ENCODE measurements at places on chromosomes 6 and 20. TPM values are rescaled to one million over a fixed set of nuclear protein-coding genes. Genes with fewer than 3 reads are reported as not detected.

FOXQ1 gene
- total RNA-seq = 0.42 TPM

FAM50B gene
- total RNA-seq = 4.4 TPM

HFE gene
- 1.3 TPM for total RNA-seq

TBX18 gene
- total RNA-seq = 1.4 TPM

KCNQ2 gene
- not detected for total RNA-seq

MUCL3 gene
- not detected for total RNA-seq

REM1 gene
- total RNA-seq = 1.1 TPM

GRCh38 chr6:158536891-158537798, 22.7 kb upstream of the TMEM181 start:
- DNase-seq = no peak

DNA sequence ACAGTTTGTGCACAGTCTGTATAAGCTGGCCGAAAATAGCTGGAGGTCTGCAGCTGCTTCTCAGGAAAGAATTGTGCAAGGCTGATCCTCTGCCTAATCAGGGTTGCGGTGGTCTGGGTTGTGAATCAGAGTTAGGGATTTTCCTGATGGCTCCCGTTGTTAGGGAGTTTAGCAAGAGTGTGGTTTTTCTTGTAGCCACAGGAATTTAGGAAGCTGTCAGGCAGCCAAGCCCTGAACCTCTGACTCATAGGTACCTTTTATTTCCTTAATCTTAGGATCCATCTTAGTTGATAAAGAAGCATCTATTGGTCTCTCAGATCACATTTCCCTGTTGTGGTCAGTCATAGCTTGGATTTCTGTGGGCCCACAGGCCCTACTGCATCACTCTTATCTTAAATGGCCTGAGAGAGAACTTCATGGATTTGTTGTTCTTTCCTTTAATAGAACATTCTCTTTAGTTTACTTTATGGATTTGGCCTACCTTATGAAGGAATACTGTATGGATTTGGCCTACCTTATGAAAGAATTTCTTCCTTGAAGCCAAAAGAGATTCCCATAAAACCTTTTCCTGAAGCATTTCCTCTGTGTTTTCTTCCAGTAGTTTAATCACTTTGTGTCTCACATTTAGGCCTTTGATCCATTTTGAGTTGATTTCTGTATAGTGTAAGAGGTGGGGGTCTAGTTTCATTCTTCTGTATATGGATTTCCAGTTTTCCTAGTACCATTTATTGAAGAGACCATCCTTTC, 10.3 kb downstream of the KIF25 start:
- DNase-seq = no peak

GRCh38 chr6:118714756-118715155, 63.4 kb upstream of the CEP85L start:
- DNase-seq = no peak

- no peak for DNase-seq
These were observed 42.0 kb downstream of the IRAK1BP1 start for GRCh38 chr6:78909391-78909790.

- no peak for DNase-seq
These were observed 28.4 kb upstream of the ARMH2 start for GRCh38 chr6:24827162-24827561.

DNA sequence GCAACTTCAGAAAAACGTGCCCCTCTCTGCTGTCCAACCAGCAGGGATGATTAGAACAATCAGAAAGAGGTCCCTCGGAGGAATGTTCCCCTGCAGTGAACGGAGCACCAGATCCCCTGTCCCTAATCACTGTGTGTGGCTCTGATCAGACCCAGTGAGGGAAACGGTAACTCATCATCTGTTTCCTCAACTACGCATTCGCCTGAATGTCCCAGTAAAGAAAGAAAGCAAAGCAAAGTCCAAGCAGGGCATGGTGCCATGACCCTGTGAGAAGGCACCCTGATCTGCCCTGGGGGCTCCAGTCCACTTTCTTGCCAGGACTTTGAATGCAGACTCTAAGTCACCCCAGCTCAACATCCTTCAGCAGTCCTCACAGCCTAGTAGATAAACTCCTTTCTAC, 149.2 kb downstream of the LY86 start:
- DNase-seq = no peak

DNA sequence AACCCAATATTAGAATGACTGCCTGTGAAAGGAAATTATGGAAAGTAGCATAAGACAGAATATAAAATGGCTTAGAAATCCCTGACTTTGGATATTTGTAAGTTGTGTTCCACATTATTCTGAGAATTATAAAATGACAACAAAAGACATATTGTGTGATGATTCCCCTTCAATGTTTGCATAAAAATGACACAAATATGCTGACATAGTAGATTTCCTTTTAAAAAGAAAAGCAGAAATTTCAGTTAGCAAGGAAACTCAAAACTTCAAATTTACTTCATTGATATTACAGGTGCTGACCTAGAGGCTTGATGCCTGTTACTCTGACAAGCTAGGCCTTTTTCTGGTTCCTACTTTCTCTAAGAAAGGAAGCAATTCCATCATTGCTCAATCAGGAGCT, 816.9 kb upstream of the HS3ST5 start:
- no peak for DNase-seq

- DNase-seq = no peak
These were observed 7.7 kb upstream of the BACH2 start for GRCh38 chr6:90304308-90304707.

GRCh38 chr6:34005901-34006531, 139.9 kb downstream of the GRM4 start:
- DNase-seq = no peak

DNA sequence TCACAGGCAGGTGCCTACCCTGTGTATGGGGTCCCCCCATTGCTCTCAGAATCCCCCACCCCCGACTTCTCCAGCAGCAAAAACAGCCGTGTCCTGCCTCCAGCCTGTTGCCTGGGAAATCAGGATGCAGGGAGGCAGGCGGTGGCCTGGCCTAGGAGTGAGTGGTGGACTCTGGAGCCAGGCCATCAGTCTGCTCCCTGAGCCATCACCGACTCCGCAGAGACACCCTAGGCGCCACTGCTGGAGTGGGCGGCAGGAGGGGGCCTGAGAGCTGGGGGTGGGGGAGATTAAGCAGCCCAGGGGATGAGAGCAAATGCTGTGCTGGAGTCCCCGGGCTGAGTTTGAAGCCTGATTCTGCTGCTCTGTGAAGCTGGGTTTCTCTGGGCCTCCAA, 93.2 kb downstream of the CD40 start:
- no peak for DNase-seq

DNA sequence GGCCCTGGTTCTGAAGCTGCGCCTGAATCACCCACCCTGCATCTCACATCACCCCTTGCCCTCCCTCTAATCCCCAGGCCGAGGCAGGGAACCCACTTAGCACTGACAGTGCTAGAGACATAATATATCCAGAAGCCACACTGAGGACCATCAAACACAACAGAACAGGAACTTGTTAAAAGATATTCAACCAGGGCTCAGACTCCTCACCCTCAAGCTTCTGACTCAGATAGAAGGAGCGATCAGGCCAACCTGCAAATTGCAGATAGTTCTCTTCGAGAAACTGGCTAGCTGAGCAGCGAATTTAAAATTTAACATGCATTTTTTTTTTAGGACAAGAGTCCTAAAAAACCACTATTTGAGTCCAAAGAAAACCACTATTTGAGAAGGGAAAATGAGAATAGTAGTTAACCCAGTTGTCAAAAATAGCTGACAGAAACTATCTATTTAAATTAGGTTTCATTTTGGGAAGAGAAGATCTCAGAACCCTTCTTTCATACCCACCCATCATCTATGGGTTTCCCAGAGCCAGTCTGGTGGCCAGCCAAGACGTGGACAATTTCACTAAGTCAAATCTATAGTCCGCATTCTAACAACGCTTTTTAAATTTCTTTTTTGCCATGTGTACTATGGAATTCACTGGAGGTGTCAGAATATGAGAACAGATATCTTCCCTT, 95.6 kb downstream of the OPRM1 start:
- no peak for DNase-seq

GRCh38 chr6:106098383-106099234, 12.5 kb downstream of the PRDM1 start:
- peak; percentile 28 for DNase-seq

DNA sequence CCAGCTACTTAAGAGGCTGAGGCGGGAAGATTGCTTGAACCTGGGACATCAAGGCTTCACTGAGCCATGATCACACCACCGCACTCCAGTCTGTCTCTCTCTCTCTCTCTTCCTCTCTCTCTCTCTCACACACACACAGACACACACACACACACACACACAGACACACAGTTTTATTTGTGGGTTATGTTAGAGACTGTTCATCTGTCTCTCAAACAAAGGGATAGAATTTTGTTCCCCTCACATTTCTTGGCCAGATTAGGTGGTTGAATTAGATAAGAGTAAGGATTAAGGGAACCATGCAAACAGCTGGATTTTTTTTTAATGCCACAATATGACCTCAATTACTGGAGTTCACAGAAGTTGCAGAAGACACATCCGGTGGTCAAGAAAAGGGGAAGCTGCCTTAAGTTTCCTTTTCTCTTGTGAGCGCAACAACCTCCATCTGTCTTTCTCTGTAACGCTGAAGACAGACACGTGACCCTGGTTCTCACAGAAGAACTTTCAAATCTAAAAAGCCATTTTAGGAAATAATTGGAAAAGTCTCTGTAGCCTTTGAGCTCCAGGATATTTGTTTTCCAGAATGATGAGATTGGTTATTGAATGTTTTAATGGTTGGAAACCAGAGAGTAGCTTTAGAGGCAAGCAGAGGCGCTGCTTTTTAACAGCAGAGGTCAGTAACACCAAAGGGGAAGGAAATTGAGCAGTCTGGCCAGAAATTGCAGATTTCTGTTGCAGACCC, 32.9 kb upstream of the LGSN start:
- DNase-seq = peak; percentile 10

GRCh38 chr6:4935975-4936680, 67.7 kb downstream of the RPP40 start:
- no peak for DNase-seq

DNA sequence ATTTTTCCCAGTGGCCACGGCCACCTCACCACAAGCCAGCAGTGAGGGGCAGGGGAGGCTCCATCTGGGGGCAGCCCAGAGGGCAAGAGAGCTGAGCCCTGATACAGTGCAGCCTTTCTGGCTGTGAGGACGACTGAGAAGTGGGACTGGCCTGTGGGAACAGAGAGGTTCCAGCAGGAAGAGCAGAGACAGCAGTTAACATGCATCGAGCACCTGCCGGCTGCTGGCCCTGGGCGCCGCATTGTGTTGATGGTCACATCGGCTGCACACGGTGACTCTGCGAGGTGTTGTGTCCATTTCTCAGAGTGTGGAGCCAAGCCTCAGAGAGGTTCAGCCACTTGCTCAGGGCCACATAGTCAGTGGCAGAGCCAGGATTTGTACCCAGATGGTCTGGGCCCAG, 9.8 kb downstream of the FOXS1 start:
- DNase-seq = no peak

- no peak for DNase-seq
These were observed 147.4 kb upstream of the MLN start for GRCh38 chr6:33950891-33951889.

- peak; percentile 57 for DNase-seq
These were observed 10.6 kb downstream of the RPS10 start for GRCh38 chr6:34414999-34415858.

DNA sequence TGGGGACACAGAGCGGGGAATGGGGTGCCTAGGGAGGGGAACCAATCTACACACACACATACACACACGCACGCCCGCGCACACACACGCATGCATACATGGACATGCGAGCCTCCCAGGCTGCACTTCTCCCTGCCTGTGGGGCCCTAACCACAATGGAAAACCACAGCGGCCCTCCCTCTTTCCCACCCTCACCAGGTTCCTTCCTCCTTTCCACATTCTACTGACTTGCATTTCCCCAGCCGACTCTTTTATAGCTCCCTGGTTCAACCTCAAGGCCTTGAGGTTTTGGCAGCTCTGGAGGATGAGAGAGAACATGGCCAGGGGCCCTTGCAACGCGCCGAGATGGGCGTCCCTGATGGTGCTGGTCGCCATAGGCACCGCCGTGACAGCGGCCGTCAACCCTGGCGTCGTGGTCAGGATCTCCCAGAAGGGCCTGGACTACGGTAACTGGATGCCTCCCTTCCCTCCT, at the start of gene BPI:
BPI (plus strand) TSS at position 249 of the 472 bp plus-strand sequence; CDS start at position 317, 68 bp downstream.
- no peak for DNase-seq

DNA sequence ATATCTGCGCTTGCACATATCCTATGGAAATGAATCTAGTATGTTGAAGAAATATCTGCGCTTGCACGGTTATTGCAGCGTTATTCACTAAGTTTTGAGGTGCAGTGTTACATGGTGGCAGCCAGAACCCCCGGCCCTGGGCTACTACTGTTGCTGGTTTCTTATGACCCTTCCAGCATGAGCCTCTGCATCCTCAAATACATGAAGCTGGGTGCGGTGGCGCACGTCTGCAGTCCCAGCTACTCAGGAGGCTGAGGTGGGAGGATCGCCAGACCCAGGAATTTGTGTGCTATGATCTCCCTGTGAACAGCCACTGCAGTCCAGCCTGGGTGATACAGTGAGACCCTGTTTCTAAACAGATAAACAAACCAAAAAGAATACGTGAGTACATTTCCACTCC, 9.3 kb upstream of the CEBPB start:
- DNase-seq = no peak

DNA sequence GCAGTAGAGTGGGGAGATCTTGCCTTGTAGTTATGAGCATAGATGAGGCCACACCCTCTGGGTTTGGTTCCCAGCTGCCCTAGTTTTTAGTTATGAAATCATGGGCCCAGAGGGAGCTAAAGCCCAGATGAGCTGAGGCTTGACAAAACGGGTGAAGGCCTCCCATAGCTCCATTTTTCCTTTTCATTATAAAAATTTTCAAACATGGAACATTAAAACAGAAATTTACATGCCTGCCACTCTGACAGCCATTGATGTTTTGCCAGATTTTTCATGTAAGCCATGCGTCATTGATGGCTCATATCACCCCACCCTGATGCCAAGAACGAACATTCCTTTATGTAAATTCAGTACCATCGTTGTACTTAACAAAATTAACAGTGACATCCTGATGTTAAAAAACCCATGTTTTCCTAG, 67.9 kb downstream of the IGF2R start:
- DNase-seq = peak; percentile 69

All from gastrocnemius medialis (tissue), 4 donors.